Renal pelvis (tissue), 12 donors: ENCODE measurements at places on chromosomes 13 and 19.

- DNase-seq = no peak
These were observed 38.4 kb upstream of the RNF113B start for GRCh38 chr13:98215508-98215907.

- DNase-seq = no peak
These were observed 41.8 kb upstream of the DCUN1D2 start for GRCh38 chr13:113532156-113532806.

DNA sequence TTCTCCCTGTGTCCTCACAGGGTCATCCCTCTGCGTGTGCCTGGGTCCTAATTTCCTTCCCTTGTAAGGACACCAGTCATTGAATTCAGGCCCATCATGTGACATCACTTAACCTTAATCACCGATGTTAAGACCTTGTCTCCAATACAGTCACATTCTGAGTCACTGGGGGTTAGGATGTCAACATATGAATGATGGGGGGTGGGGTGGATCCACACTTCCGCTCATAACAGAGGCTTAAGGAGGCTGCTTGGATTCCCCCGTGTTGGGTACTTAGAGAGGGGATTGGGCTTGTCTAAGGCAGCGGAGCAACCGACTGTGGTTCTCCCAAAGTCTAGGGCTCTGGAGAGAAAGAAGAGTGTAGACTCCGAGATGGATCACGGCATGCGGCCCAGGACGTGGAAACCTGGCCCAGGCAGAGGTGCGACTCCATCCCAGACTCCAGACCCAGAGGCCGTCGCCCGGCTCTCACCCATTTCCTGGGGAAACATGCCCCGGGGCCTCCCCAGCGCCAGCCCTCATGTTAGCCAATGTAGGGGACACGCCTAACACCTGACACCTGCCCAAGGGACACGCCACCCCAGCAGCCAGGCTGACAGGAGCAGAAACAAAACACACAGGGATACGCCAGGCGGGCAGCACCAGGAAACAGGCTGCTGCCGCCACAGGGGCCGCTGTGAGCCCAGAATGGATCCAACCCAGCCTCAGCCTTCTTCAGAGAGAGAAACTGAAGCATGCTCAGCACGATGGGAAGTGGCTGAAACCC, 17.1 kb upstream of the IGLON5 start:
- no peak for DNase-seq

GRCh38 chr13:59444210-59444857, 719.4 kb downstream of the DIAPH3 start:
- no peak for DNase-seq

- DNase-seq = no peak
These were observed 16.8 kb downstream of the PABPC3 start for GRCh38 chr13:25112695-25113255.

DNA sequence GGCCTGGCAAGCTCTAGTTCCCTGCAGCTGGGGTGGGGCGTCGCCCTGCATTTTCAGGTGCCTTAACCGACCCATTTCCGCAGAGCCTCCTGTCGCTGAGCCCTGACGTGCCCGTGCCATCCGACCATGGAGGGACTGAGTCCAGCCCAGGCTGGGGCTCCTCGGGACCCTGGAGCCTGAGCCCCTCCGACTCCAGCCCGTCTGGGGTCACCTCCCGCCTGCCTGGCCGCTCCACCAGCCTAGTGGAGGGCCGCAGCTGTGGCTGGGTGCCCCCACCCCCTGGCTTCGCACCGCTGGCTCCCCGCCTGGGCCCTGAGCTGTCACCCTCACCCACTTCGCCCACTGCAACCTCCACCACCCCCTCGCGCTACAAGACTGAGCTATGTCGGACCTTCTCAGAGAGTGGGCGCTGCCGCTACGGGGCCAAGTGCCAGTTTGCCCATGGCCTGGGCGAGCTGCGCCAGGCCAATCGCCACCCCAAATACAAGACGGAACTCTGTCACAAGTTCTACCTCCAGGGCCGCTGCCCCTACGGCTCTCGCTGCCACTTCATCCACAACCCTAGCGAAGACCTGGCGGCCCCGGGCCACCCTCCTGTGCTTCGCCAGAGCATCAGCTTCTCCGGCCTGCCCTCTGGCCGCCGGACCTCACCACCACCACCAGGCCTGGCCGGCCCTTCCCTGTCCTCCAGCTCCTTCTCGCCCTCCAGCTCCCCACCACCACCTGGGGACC, 1.2 kb downstream of the ZFP36 start:
- peak; percentile 22 for DNase-seq

GRCh38 chr13:77372275-77372674, 45.4 kb upstream of the MYCBP2 start:
- DNase-seq = no peak

DNA sequence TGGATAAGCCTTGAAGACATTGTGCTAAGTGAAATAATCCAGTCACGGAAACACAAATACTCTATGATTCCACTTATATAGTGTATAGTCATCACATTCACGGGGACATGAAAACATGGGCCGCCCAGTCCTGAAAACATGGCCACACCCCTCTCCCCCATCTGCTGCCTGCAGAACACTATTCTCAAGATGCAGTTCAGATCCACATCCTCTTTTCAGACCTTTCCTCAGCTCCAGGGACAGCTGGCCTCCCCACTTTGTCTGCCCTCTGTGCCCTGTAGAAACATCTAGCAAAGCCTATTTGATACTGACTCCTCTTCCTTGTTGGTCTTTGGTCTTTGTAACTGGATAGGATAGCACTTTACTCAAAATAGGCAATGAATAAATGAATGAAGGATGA, 8.3 kb downstream of the RFX2 start:
- no peak for DNase-seq

GRCh38 chr19:55700813-55701212, 25.8 kb downstream of the EPN1 start:
- no peak for DNase-seq

- no peak for DNase-seq
These were observed 29.9 kb upstream of the RNF113B start for GRCh38 chr13:98206946-98207345.

GRCh38 chr13:72849571-72849970, 67.6 kb downstream of the PIBF1 start:
- no peak for DNase-seq

- peak; percentile 65 for DNase-seq
These were observed 9.1 kb downstream of the SLITRK5 start for GRCh38 chr13:87680298-87680697.

DNA sequence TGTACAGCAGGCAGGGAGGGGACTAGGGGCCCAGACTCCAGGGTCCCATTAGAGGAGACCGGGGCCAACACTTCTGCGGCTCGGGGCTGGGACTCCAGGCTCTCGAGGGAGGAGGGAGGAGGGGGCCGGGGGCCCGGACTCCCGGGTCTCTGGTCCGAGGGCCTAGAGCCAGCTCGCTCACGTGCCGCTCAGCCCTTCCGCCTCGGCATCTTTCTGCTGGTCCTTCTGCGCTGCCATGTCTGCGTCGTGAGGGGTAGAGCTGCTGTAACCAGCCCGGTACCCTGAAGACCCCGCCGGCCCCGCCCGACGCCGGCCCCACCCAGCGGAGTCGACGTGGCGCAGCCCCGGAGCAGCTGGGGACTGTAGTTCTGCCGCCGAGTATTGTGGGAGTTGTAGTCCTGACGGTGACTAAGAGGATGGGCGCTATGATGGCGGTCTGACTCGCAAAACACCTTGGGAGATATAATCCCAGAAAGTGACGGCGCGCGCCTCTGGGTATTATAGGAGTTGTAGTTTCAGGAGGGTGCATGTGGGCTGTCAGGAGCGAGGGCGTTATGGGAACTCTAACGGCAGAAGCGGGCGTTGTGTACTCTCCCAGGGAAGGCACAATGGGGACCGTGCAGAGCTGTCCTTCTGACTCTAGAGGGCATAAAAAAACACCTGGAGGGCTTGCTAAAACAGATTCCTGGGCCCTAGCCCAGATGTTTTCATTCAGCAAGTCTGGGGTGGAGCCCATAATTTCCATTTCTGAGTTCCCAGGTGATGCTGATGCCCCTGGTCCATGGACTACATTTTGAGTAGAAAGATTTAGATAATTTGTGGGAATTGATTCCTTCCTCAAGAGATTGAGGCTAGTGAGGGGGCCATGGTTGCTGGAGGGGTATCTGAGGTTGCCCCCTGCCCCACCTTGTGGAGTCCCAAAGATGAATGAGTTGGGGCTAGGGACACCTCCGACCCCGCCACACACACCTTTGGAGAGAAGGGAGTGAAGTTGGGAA, at the start of gene RABAC1:
RABAC1 (minus strand) TSS at position 266 of the 998 bp plus-strand sequence; CDS start at position 237, 29 bp downstream.
- DNase-seq = peak; percentile 92

DNA sequence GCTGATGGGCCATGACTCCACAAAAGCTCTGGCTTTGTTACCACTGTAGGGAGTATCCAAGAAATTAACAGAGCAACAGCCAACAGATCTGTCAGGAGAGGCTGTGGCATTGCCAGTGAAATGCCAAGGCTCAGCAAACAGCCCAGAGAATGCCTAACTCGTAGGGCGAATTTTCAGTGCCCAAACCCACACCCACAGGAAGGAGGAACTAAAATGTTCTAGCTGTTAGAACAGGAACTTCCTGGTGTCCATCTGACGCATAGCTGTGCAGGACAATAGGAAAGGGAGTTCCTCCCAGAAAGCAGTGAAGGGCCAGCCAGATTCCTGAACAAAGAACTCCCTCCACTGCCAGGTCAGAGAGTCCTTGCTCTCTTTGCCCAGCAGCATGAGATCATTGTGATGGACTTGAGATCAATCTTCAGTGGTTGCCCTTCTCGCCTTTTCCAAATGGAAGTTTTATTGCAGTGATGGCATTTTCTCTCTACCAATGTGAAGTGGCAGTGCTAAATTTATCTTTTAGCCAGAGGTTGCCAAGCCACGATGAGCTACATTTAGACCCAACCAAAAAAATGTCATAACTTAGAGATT, 224.2 kb upstream of the STARD13 start:
- DNase-seq = no peak

DNA sequence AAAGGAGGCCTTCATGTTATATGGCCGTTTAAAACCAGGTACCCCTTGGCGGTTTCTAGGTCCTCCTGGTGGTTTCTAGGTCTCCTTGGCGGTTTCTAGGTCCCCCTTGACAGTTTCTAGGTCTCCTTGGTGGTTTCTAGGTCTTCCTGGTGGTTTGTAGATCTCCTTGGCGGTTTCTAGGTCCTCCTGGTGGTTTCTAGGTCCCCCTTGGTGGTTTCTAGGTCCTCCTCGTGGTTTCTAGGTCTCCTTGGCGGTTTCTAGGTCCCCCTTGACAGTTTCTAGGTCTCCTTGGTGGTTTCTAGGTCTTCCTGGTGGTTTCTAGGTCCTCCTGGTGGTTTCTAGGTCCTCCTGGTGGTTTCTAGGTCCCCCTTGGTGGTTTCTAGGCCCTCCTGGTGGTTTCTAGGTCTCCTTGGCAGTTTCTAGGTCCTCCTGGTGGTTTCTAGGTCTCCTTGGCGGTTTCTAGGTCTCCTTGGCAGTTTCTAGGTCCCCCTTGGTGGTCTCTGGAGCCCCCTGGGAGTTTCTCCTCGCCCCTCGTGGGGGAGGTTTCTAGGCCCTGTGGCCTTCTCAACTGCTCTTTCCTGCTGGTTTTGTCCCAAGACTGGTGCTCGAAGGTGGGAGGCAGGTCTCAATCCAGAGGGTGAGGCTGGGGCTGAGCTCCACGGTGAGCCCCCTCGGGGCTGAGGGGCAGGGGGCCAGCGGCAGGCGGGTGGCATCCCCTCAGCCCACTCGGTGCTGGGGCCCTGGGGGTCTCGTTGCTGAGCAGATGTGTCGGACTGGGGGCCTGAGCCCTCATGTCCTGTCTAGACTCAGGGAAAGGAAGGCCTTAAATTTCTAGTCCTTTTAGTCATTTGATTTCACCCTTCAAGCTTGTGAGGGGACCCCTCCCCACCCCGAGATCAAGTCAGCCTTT, 8.0 kb downstream of the HCN2 start:
- DNase-seq = no peak

GRCh38 chr19:44737238-44738071, 11.1 kb upstream of the BCL3 start:
- no peak for DNase-seq

GRCh38 chr13:52112591-52112990, 16.3 kb downstream of the NEK5 start:
- DNase-seq = no peak

DNA sequence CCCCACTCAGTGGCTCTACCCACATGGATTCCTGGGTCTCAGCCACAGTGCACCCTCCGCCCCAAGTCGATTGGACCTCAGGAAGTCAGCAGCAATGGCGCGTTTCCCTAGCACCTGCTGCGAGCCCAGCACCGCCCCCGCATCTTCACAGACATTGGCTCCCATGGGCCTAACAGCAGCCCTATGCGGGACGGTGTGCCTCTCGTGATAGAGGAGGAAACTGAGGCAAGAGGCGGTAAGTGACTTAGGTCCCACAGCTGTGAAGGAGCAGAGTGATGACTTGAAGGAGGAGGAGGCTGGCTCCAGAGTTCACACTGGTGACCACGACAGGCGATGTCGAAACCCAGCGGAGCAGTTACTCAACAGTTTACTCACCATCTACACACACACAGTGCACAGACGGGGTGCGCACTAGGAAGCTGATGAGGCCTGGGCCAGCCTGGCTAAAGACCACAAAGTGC, 104.5 kb upstream of the SOX1 start:
- DNase-seq = no peak

DNA sequence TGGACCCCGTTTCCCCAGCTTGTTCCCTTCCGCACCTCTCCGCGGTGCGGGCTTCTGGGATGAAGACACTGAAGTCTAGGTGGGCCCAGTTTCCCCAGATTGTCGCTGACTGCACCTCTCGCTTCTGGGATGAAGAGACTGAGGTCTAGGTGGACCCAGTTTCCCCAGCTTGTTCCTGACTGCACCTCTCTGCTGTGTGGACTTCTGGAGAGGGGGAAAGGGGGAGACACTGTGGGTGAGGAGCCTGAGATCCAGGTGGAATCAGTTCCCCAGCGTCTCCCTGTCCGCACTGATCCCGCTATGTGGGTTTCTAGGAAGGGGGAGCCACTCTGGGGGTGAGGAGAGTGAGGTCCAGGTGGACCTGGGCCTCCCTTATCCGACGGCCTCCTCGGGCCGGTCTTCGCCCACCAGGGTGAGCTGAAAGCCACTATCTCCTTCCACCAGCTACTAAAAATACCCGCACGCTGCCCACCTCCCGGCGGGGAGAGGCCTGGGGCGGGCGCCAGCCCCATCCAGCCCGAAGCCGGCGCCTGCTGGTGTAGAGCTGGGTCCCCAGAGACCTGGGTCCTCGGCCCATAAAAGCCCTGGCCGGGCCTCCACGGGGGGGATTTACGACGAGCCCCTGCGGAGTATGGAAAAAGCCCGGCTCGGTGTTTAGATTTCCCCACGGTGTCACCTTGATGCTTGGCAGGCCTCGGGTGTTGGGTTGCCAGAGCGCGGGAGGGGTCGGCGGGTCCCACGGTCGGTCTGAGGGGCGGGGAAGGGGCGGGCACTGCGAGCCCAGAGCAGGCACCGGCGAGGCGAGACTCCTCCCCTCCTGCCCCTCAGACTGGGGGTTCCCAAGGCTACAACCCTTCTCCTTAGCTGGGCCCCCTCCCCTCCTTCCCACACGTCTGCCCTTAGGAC, 10.6 kb downstream of the FUT6 start:
- DNase-seq = peak; percentile 83

GRCh38 chr19:50187937-50188336, 15.5 kb upstream of the MYH14 start:
- no peak for DNase-seq

GRCh38 chr13:61696676-61697075, 281.0 kb upstream of the PCDH20 start:
- DNase-seq = no peak

GRCh38 chr19:45110851-45111266, 17.9 kb downstream of the PPP1R37 start:
- DNase-seq = no peak

- DNase-seq = no peak
These were observed 17.5 kb downstream of the KANK2 start for GRCh38 chr19:11179716-11180297.
